GM23248 (cell line): ENCODE measurements at places on chromosomes 13 and 19. TPM values are rescaled to one million over a fixed set of nuclear protein-coding genes. Genes with fewer than 3 reads are reported as not detected.

GRCh38 chr13:113638173-113638746 lies 19.7 kb downstream of the ATP4B start:
- DNase-seq = no peak

- no peak for DNase-seq
Measured at GRCh38 chr19:44947041-44947581, 1.3 kb downstream of the APOC2 start.

GRCh38 chr19:24099829-24100228 lies 12.8 kb downstream of the ZNF254 start:
- no peak for DNase-seq

- no peak for DNase-seq
Measured at GRCh38 chr19:5825178-5825577, 14.3 kb downstream of the FUT6 start.

- no peak for DNase-seq
Measured at GRCh38 chr19:17931532-17932191, 1.2 kb upstream of the CCDC124 start.

- no peak for DNase-seq
Measured at GRCh38 chr13:53216773-53217172, 188.2 kb downstream of the OLFM4 start.

- DNase-seq = peak; percentile 55
Measured at GRCh38 chr19:32404933-32405430, 588 bp upstream of the DPY19L3 start.

DNA sequence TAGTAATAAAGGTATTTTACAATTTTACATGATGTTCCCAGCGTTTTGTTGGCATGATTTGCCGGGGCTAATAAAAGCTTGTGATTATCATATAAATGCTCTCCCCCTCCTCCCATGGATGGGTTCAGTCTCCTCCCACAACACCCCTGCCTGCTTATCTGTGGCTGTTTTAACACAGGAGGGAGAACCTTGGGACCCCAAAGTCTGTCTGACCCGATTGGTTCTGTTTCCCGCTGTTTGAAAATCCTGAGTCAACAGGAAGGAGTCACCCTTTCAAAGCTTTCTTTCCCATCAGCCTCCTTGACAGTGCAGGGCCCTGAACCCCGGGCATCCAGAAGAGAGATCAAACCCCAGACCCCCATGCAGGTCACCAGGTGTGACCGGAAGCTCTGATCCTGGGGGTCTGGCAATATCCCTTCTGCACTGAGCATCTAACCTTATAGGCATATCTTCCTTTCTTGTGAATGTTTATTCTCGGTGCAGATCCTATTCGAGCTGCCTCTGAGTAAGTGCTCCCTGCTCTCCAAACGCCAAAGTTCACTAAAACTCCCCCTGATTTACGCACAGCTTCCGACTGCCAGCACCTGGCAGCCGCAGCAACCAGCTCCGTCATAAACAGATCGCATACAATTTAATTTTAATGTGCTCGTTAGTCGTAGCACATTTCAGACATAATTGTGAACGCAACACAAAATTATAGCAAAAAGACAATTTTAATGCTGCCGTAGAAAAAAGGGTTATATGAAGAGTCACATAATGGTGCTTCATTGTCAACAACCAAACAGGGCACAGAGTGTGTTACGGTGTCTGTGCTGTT lies 74.8 kb downstream of the TSHZ3 start:
- DNase-seq = no peak

DNA sequence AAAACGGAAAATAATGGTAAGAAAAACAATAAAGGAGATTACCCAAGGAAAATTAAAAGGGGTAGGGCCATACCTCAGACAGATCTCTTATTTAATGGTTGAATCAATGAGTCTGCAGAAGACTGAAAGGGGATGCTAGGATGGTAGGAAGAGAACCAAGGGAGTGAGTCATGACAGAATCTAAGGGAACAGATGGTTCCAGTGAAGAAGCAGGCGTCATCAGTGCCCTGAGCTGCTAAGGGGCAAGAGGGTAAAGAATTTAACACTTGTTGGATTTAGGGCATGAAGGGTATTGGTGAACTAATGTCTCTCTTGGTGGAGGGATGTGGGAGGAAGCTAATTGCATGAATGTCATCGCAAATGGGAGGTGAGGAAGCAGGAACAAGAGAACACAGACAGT lies 329.2 kb upstream of the TSHZ3 start:
- no peak for DNase-seq

GRCh38 chr13:20672772-20673171 lies 30.7 kb upstream of the IL17D start:
- DNase-seq = peak; percentile 41

- DNase-seq = peak; percentile 10
Measured at GRCh38 chr19:16969135-16969534, 57.5 kb downstream of the CPAMD8 start.

DNA sequence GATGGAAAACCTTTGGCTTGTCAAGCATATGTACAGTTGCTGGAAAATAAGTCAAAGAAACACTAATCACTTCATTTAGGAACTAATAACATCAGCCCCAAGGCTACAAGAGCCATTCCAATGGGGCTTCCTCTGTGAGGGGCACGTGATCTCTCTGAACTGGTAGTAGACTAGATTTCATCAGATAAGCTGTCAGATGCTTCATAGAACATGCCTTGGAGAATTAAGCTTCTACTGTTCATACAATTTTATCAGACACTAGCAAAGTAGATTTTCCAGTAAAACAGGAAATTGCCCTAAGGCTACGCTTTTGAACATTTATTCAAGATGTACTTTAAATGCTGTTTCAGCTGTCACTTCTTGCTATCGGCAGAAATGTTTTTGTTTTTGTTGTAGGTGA lies 107.8 kb downstream of the EDNRB start:
- no peak for DNase-seq

DNA sequence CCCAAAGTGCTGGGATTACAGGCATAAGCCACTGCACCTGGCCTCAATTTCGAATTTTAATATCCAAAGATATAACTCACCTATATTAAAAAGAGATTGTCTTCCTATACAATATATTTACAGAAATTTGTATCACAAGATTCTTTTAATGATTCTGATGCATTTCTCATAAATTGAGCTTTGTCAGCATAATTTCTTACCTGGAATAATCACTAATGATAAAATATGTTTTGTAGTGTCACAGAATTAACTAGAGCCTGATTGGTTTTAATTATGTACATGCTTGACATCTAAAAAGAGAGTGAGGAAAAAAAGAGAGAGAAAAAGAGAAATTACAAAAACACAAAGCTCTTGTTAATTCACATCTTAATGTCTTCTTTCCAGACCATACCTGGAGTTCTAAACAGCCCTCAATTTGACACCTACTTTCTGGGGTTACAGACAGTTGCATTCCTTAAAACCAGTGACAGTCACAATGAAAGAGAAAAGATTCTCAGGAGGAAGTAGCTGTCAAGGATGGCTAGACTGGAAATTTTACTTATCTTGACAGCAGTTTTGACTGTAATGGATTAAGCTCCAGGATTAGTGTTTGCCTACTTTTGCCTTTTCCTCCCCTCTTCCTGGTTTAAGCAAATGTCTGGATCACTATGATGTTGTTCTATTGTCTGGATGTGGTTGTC lies 214.4 kb downstream of the SPRY2 start:
- DNase-seq = no peak

GRCh38 chr13:97194479-97194878 lies 27.7 kb upstream of the MBNL2 start:
- peak; percentile 2 for DNase-seq

DNA sequence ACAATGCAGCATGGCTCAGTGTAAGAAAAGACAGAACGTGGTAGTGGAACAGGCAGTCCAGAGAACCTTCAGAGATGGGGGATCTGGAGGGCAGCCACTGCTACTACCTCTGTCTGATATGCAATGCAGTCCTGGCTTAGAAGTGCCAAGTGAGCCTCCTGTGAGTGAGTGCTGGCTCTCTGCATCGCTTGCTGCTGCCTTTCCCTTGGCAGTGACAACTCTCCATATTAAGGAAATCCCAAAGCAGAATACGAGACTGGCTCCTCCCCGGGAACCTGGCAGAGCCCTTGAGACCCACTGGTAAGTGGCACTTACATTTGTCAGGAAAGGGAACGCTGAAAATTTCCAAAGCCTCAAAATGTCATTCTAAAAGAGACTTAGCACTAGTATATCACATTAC lies 7.5 kb downstream of the DOCK9 start:
- no peak for DNase-seq

DNA sequence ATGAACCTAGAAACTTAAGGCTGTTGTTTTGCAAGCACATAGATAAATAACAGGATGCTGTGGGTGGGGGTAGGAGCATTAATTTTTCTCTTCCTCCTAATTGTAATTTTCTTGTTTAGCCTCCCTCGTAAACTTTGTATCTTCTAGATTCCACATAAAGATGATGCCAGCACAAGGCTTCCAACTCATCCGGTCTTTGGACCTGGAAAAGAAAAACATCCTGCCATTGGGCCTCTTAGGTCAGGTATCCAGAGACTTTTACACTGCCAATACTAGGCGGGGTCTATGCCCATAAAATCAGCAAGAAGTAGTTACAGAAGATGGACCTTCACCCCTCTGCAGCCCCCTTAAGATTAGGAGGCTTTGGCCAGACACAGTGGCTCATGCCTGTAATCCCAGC lies 35.4 kb upstream of the KPNA3 start:
- no peak for DNase-seq

GRCh38 chr19:13623716-13624710 lies 117.7 kb upstream of the CACNA1A start:
- DNase-seq = peak; percentile 19

DNA sequence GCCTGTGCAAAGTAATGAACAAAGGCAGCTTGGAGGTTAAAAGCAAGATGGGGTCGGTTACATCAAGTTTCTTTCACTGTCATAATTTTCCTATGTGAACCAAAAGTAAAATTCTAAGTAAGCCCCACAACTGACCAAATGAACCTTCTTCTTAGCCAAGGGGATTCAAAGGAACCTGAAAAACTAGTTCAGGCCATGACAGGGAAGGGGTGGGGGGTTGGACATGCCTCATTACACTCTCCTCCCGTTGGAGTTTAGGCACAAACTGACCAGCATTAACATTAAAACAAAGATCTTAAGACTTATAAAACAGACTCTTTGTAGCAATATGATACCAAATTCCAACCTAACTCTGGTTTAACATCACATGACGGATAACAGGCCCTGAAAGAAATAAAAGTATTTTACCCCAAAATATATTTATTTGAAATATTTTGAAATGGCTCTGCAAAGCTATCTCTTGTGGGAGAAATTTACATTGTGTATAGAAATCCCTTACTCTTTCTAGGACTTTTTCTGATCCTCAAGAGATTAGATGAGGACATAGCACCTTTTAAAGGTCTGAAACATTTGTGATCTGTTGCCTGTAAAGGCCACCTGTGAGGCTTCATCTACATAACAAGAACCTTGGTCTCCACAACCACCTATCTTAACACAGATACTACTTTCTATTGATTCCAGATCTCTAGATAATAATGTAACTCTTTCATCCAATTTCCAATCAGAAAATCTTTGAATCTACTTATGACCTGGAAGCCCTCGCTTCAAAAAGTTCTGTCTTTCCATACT lies 1829.0 kb upstream of the MIR17HG start:
- DNase-seq = no peak

- DNase-seq = no peak
Measured at GRCh38 chr19:5996102-5996501, 18.2 kb upstream of the RANBP3 start.

- peak; percentile 59 for DNase-seq
Measured at GRCh38 chr13:28494504-28494777, 487 bp downstream of the FLT1 start.

DNA sequence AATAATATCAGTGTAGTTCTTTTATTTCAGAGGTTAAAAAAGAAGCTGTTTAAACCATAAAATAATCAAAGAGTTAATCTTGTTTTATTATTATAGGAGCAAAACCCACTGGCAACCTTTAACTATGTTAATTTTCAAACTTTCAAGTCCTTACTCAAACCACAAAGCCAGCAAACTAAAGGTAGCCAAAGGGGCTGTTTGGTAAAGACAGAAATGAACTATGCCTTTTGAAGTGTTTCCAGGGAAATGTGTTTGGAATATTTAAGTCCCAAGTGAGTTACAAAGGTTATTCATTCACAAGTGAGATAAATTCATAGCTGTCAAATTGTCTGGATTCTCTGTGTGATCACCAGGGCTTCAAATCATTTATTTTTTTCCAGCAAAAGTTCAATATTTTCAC lies 264.7 kb downstream of the MZT1 start:
- no peak for DNase-seq

Gene WASF3
- 19.2 and 19.9 TPM in 2 replicates for total RNA-seq

Gene PSG5
- total RNA-seq = 430 and 534 TPM in 2 replicates

Gene FBL
- total RNA-seq = 59.3 and 66.9 TPM in 2 replicates

Gene MAN2B1
- 56.5 and 81.7 TPM in 2 replicates for total RNA-seq

Gene PRDX2
- total RNA-seq = 230 TPM in 2 replicates

Gene OR7C1
- total RNA-seq = not detected in 2 replicates

Gene SYDE1
- 104 and 113 TPM in 2 replicates for total RNA-seq
